Hypothalamus (tissue), 51 donors: ENCODE measurements at places on chromosomes 13 and 19.

DNA sequence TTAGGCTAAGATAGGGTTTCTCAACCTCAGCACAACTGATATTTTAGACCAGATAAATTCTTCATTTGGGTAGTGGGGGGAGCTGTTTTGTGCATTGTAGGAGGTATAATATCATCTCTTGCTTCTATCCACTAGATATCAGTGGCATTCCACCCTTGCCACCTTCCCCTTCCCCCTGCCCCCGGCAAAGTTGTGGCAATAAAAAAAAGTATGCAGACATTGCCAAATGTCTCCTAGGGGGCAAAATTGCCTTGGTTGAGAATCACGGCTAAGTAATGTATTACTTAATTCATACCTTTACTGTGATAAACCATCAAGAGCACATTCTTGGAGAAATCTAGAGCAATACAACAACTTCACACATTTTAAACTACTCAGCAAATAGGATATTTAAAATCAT is 51.4 kb downstream of the UBL3 start:
- DNase-seq = no peak

DNA sequence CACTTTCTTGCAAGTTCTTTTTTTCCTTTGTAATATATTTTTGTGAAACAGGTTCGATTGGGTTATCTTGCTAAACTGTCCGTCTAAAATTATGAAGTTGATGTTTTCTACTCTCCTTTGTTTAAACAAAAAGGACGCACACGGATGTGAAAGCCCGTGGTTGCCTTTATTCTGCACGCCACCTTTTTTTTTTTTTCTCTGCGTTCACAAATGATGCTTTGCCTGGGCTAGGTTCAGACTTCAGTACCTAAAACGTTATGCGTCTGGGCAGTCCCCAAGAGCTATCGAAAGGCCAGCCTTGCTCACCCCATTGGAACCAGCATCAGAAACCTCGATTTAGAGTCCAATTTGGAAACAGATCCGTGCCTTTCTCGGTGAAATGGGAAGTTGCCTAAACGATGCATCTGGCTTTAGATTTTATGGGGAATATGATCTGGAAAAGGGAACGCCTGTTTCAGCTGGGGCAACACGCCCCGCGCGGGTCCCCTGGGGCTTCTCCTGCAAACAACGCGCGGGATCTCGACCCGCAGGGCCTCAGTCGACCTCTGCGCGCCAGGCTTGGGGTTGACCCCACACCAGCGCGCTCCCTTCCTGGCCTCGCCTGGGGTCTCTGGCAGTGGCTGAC is 113.9 kb downstream of the KCNRG start:
- DNase-seq = no peak

DNA sequence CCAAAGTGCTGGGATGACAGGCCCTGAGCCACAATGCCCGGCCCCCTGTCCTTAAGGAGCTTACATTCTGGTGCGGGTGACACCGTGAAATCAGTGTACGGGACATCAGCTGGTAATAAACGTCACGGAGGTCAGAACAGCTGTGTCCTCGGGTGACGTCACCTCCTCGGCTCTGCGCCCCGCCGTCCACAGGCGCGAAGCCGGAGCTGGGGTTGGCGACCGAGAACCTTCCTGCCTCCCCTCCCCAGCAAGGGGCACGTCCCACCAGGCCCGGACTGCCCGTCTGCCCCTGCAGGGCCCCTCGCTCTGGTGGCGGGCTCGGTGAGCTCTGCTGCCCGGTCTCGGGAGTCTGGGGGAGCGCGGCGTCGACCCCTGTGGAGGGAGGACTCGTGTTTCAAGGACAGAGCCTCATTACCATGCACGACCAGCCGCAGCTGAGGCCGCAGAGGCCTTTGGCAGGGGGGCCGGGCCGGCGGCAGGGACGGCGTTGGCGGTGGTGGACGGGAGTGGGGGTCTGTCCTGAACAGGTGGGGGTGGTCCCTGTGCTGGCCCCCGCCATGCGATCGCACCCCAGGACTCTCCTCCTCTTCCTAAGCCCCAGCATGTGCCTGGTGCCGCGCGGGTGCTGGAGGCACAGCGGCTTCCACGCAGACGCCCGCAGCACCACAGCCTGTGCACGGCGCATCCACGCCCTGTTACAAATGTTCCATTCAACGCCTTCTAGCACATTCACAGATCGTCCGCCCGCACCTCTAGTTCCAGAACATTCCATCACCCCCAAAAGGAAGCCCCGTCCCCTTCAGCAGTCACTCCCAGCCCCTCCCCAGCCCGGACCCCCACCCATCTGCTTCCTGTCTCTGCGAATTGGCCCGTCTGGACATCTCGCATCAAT is 5.4 kb downstream of the LINGO3 start:
- DNase-seq = peak; percentile 49

- DNase-seq = no peak
Observed at GRCh38 chr19:44539236-44539826, 9.9 kb upstream of the CEACAM20 start.

DNA sequence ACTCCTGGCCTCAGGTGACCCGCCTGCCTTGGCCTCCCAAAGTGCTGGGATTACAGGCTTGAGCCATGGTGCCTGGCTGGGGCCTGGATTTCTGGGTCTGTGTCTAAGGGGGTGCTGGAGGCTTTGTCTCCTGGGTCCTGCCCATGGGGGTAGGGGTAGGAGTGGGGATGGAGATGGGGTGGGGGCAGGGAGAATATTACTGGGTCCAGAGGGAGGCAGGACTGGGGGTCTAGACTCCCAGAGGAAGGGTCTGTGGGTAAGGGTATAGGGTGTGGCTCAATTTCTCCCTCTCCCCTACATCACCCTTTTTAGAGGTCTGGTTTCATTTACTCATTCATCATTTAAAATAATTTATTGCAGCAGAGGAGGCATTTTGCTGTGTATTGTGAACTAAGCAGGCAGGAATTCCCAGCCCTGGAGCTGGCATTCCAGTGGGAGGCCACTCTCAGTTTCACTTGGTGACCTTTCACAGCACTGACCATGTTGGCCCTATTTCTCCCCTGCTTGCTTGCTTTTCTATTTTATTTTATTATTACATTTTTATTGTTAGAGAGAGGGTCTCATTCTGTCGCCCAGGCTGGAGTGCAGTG is 810 bp upstream of the NFKBID start:
- no peak for DNase-seq

DNA sequence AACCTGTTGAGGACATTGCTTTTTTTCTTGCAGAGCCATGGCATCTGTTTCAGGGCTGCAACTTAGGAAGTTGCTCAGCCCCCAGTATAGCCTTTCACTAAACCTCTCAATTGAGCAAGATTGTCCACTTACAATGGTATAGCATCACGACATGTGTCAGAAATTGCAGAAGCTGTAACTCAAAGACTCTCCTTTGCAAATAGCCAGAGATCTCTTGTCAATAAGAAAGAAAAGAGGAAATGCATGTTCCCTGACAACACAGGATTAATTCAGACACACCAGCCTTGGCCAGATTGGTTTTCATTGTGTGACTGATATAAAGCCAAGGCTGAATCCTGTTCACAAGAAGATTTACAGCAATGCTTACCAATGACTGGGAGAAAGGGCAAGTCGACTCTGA is 38.7 kb upstream of the CYSLTR2 start:
- no peak for DNase-seq

DNA sequence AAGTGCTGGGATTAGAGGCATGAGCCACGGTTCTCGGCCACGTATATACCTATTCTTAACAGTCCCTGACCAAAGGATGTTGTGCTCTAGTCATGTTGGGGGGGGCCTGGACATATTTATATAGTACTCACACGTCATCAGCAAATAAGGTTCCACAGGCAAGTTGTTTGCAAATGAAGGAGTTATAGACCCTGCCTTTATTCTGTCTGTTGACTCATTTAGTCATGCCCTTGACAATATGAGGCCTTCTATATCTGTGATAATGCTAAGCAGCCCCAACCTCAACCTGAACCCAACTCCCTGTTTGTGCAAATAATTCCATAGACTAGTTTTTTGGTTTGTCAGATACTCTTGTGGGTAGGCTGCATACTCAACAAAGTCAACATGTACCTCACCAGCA is 8.9 kb downstream of the ZNF586 start:
- DNase-seq = no peak

- DNase-seq = no peak
Observed at GRCh38 chr13:104086759-104087158, 1020.5 kb upstream of the SLC10A2 start.

DNA sequence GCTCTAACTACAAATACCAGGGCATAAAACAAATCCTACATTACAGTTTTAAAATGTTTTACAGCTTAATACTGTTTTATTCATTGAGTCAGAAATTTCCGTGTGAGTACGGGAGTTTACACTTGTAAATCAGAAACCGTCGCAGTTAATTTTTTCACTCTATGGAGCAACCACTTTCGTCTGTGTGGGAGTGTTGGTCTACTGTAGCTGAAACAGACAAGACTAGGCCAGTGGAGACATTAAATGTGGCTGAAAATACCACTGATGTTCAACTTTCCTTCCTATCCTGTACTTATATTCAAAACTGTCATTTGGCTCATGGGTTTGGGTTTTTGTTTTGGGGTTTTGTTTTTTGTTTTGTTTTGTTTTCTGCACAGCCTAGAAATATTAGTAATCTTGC is 268.7 kb downstream of the DCT start:
- no peak for DNase-seq

DNA sequence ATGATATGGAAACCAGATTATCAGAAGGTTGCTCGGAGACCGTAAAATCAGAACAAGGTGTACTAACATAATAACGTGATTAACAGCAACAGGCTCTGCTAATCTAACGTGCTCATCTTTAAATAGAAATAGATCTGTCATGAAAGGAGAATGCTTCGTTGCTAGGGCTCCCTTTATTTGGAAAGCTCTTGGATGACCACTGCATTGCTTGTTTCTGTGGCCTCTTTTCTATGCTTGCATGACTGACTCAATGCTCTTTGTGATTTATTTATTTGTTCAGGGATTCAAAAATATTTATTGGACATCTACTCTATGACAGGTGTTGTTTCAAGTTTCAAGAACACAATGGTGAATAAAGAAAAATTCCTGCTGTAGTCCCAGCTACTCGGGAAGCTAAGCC is 22.3 kb upstream of the ZDHHC20 start:
- no peak for DNase-seq

GRCh38 chr13:80379245-80379644 is 38.3 kb upstream of the SPRY2 start:
- DNase-seq = no peak

DNA sequence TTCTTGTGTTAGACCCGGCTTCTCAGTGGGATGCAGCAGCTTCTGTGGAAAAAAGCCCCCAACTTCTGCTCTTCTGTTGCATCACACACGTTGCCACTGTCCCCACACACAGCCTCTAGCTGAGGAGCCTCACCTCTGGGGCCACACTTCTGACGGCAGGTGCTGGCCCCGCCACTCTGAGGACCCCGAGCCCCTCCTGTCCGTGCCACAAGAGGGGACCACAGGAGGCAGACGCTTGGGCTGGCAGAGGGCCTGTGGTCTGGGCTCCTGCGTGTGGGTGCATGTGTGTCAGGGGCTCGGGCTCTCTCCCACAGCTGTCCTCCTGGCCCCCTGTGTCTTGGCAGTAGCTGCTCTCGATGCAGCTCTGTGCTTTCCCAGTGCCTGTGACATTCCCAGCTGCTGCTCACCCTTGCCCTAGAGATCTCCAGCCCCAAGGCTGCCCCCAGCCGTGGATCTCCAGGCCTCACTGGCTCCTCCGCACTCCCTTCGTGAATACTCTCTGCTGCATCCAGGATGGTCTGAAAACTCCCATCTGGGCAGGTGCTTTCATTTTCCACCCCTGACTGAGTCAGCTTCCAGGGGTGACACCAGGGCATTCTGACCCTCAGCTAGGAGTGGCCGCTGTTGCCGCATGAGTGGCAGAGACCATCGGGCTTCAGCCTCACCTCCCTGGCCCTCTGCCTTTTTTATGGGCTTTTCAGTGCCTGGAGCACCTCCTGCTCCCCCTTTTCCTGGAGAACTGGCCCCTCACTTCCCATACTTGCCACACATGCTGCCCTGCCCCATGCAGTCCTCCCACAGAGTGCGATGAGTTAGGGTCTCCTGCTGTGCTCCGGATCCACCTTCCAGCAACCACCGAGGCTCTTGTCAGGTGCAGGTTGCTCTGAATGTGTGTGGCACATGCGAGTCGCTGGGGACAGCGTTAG is 13.7 kb downstream of the MAU2 start:
- no peak for DNase-seq

DNA sequence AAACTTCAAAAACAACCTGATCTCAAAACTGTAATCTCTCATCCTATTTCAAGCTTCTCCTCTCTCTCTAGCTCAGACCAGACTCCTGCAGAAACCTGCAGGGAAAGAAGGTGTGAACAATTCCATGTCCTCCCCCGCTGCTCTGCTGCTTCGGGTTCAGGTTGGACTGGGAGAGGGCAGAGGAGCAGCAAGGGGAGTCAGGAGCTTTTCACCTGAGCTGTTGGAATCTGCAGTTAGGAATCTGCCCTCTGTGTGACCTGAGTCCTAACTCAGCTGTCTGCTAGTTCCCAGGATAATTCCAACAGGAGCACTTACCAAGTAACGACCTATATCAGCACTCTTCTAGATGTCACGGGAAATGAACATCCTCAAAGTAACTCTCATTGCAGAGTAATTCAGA is 118.3 kb downstream of the DNAJC15 start:
- no peak for DNase-seq

GRCh38 chr19:18531485-18531884 is 9.6 kb upstream of the ELL start:
- DNase-seq = no peak

DNA sequence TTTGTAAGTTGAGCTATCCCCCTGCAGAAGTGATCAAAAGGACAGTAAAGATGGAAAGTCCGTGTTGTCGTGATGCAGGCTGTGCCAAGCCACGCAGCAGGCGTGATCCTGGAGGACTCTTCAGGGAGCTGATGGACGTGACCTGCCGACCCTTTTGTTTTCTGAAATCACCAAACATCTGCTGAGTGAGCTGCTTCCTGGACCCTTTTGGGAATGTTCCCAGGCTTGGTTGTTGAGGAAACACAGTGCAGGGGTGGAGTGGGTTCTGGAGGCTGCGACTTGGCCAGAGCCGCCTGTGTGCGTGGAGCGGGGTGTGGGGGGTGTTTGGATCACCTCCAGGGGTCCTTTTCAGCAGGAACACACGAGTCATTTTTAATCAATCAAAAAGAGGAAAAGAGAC is 15.4 kb upstream of the CPAMD8 start:
- DNase-seq = no peak

DNA sequence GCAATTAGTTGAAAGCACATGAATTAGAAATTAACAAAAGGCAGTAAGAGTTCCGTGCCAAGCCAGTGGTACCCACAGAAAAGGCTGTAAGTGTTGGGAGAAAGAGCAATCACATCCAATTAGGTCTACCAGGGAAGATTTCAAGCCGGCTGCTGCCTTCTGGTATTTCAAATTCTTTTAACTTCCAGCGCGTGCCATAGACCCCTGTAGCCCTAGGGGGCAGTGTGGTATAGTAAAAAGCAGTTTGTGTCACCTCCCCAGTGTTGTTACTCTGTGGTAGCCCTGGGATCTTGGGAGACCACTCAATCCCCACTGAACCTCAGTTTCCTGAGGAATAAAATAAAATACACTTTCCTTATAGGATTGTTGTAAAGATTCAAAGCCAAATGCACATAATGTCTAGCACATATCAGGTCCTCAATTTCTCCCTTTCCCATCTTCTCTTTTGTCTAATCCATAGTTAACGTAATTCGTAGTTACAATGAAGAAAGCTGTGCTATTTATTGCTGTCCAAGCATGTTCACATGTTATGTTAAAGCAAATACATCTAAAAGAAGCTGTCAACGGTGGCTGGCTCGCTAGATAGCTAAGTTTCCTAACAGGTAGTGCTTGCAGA is 230.2 kb downstream of the TDRD3 start:
- DNase-seq = no peak
